NCI-H82 (cell line): ENCODE measurements at places on chromosomes 2 and 18.
A peak's percentile ranks its signal among the peaks of the same experiment; 100 is the strongest.

GRCh38 chr2:38666556-38666910, 619 bp downstream of the GALM start:
- DNase-seq, result peak; percentile 40

GRCh38 chr2:169734169-169734847, 676 bp downstream of the KLHL23 start:
- DNase-seq, result peak; percentile 65

- DNase-seq, result no peak
Observed at GRCh38 chr2:119364798-119365197, 1.8 kb downstream of the C2orf76 start.

DNA sequence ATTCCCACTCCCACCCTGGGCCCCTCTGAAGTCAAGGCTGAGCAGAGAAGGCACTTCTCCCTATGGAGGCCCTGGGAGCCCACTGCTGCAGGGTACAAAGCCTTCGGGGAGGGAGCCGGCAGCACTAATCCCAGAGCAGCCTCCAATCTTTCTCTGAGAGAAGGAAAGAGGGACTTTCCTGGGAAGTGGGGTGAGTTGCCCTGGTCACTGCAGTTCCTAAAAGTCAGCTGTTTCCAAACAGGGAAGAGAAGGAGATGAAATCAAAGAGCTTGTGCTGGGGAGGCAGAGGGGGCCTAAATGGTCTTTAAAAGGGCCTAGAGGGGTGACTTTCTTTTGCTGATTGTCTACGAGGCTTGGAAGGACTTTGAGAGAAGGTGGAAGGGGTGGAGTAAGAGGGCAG, 264.7 kb downstream of the TNS1 start:
- no peak for DNase-seq

DNA sequence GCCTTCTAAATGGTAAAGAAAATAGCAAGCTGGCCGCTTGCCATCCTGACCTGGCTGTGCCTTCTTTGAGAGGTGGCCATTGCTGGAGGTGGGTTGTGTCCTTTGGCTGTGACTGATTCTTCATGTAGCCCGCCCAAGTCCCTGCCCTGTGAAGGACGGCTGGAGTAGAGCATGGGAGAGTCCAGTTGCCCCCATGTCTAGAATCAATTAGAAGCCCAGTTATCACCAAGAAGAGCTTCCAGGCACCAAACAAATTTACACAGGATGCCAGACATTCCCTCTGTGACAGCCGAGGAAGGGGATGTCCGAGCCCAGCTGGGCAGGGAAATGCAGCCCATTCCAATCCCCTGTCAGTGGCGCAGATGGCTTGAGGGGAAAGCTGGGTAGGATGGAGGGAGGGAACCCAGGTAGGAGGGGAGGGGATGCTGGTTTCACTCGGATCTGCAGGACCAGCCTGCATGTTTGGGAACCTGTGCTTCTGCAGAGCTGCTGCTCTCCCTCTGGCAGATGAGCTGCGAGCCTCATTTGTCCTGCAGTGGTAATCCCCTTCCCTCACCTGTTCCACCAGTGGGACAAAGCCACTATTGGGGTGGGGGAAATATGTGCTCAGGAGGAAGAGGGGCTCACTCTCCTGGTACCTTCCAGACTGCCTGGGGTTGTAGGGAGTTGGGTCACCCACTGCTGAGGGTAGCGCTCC, 25.7 kb upstream of the ASB18 start:
- DNase-seq, result no peak

DNA sequence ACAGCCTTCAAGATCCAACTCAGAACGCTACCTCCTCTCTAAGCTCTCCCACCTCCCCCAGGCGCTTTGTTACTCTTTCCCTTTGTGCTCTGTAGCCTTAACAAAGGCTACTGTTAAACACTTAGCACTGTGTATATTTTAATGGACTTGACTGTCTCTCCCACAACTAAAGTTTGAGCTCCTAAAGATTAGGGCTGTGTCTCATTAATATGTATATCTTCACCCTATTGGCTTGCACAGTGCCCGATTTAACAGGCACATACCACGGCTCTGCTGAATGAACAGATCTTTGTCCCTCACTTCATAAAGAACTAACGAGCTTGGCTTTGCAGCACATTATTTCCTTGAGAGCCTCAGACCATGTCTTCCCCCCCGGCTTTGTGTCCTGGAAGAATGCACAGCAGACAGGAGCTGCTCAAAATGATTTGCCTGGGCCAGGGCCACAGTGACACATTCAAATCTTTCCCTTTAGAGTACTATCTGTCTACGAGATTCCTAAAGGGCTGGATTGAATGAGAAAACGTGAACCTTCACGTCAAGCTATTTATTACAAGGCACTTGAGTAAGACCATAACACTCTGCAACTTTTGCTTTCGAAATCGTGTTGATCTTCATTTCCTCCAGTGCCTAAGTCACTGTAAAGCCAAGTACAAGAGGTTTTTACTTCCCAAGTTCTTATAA, 22.1 kb downstream of the ABHD3 start:
- DNase-seq, result no peak

DNA sequence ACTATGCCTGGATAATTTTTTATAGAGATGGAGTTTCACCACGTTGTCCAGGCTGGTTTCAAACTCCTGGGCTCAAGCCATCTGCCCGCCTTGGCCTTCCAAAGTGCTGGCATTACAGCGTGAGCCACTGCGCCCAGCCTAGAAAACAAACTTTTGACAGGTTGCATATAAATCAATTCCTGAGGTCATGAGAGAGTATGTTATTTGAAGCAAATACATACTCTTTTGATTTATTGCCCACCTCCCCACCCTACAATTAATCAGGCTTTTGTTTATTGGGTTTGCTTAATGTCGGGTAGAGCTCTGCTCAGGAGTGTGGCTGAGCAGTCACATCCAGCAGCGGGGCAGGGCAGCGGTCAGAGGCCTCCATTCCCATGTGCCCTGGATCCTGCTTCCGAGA, 37.9 kb upstream of the ASB1 start:
- no peak for DNase-seq

- DNase-seq, result no peak
Observed at GRCh38 chr2:100953406-100954043, 48.6 kb upstream of the RPL31 start.

DNA sequence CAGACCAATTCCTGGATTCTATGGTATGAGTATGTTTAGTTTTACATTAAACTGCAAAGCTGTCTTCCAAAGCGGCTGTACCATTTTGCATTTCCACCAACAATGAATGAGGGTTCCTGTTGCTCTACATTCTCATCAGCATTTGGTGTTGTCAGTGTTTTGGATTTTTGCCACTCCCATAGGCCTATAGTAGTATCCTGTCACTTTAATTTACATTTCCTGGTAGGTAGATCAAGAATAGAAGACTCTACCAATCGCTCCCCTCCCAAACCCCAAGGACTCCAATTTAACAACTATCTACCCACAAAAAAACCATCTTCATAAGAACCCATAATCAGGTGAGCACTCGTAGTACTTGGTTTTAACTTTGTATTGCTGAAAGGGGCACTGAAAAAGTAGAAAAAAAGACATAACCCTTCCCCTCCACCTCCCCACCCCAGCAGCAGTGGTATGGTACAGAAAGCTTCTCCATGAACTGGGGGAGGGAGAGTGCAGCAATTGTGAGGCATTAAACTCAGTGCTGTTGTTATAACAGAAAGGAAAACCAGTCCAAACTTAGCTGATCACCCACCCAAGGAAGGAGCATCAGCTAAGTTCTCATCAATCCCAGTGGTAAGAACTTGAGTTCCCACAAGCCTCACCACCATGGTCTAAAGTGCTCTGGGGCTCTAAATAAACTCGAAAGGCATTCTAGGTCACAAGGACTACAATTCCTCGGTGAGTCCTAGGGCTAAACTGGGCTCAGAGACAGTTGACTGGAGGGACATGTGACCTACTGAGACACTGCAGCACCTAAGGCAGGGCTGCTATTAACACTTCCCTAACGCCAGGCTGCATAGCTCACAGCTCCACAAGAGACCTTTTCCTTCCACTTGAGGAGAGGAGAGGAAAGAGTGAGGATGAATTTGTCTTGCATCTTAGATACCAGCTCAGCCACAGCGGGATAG, 35.5 kb upstream of the CYTIP start:
- no peak for DNase-seq

DNA sequence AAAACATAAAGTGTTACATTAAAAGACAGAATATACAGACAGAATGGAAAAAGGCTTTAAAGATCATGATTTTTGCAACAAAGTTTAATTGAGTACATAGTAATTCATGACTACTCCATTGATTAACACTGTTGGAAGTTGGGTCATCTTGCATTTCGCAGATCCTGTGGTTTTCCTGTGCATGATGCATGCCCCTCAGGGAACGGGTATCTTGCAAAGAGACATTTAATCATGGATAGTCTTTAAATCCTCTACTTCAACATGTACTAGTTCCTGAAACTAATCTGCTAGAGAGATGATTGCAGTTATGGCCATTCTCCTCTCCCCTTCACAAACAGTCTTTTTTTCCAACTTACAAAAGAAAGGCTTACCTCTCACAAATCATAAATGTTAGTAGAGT, 155.6 kb upstream of the DSEL start:
- DNase-seq, result no peak

DNA sequence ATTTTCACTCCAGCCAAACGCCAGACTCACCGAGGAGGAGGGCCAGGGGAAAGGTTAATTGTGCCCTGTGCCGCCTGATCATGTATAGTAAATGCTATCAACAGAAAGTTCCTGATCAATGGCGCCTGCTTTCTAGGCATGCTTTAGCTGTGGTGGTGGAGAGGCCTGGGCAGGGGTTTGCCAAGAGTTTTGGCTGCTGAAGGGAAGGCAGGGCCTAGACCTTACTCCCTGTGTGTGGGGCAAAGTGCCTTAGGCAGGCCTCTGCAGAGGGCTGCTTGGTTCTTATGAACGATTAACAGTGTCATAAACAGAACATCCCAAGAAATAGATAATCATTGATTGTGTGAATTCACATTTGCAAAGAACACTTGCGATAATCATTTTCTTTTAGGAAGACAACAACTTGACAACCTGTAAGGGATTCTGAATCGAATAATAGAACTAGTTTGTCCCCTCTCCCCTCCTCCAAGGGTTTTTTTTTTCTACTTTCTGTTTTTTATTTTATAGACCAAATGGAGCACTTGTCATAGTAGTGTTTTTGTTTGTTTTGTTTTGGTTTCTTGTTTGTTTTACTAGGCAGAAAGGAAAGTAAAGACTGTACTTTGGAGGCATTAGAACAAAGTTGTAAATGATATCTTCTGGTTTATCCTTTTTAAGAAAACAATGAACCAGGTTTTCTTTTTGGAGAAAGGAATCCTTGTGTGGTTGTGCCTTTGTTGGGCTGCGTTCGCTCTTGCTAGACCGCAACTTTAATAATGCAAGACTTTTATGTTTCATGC, 6.5 kb downstream of the TSHZ1 start:
- no peak for DNase-seq

- no peak for DNase-seq
Observed at GRCh38 chr18:10197097-10197496, 257.3 kb upstream of the APCDD1 start.

DNA sequence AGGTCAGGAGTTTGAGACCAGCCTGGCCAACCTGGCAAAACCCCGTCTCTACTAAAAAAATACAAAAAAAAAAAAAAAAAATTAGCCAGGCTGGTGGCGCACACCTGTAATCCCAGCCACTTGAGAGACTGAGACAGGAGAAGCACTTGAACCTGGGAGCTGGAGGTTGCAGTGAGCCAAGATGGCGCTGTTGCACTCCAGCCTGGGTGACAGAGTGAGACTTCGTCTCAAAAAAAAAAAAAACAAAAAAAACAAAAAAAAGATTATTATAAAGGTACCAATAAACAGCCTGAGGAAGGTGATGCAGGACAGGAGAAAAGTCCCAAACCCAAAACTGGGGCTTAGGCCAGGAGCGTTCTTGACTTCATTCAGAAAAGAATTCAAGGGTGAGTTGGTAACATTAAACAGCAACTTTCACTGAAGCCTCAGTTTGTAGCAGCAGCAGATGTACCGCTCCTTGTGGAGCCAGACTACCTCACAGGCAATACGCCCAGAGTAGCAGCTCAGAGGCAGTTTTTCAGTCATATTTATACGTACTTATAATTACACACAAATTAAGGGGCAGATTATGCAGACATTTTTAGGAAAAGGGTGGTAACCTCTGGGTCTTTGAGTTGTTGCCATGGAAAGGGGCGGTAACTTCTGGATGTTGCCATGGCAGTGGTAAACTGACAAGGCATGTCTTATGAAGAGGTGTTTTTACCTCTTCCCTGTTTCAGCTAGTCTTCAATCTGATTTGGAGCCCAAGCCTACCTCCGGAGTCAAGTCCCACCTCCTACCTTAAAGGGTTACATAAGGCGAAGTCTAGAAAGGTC, 1596.6 kb upstream of the CELF4 start:
- no peak for DNase-seq

- DNase-seq, result no peak
Observed at GRCh38 chr2:96664366-96664925, 21.9 kb downstream of the FER1L5 start.

GRCh38 chr18:40555914-40556313, 1399.1 kb upstream of the PIK3C3 start:
- DNase-seq, result no peak

GRCh38 chr18:23958036-23958435, 56.5 kb upstream of the TTC39C start:
- DNase-seq, result no peak

DNA sequence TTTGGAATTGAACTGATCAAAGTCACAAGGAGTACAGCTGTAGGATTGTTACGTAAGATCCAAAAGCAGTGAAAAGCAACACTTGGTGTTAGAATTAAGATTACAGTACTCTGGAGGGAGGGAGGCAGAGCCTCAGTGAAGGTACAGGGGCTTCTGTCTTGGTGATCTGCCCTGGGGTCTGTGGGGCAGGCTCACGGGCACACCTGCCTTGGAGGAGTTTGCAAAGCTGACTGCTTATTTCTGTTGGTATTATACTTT, 114.9 kb downstream of the NCK2 start:
- DNase-seq, result no peak

GRCh38 chr2:229922449-229923386, at the start of gene FBXO36:
TSS of gene FBXO36 (plus strand) at chr2:229922503. CDS start at chr2:229922514, 11 bp downstream.
- DNase-seq, result peak; percentile 95

DNA sequence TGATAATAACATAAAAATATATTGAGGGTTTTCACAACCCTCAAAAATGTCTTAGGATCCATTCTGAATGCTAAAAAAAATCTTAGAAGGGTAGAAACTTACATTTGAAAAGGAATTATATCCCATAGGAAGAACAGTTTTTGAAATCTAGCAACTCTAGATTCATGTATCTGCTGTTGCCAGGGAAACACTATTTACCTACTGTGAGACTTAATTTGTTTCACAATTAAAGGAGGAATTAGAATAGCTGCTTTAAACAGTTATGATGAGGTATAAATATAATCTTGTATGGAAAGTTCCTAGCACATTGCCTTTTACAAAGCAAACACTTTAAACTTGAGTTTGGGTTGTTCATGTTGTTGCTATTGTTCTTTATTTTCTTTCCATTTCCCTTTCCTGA, 988.2 kb downstream of the SUCLG1 start:
- no peak for DNase-seq

DNA sequence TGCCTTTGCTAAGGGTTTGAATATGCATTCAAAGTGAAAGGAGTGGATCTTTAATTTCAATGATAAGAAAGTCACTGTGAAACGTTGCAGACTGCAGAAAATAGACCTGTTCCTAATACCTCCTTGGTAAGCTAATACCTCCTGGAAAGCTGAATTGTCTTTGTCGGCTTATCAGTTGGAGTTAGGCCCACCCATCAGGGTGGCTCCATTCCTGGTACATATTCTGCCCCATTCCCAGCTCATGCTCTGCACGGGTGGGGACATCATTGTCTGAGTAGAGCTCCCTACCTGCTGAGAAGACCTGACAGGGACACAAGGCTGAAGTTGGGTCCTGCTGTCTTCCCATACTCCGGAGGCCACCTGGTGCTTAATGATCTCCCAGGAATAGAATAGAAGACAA, 203.3 kb downstream of the EN1 start:
- DNase-seq, result no peak

- peak; percentile 3 for DNase-seq
Observed at GRCh38 chr18:51617572-51618260, 420.2 kb upstream of the MEX3C start.
